NCI-H1930 (cell line): ENCODE measurements at places on chromosomes 3 and 15.
A peak's percentile ranks its signal among the peaks of the same experiment; 100 is the strongest.

GRCh38 chr15:69979262-69979661 lies 118.5 kb downstream of the TLE3 start:
- peak; percentile 10 for DNase-seq

- no peak for DNase-seq
Observed at GRCh38 chr3:114874522-114874971, 272.5 kb downstream of the ZBTB20 start.

- DNase-seq: no peak
Observed at GRCh38 chr3:103470498-103470897, 1035.7 kb downstream of the ZPLD1 start.

DNA sequence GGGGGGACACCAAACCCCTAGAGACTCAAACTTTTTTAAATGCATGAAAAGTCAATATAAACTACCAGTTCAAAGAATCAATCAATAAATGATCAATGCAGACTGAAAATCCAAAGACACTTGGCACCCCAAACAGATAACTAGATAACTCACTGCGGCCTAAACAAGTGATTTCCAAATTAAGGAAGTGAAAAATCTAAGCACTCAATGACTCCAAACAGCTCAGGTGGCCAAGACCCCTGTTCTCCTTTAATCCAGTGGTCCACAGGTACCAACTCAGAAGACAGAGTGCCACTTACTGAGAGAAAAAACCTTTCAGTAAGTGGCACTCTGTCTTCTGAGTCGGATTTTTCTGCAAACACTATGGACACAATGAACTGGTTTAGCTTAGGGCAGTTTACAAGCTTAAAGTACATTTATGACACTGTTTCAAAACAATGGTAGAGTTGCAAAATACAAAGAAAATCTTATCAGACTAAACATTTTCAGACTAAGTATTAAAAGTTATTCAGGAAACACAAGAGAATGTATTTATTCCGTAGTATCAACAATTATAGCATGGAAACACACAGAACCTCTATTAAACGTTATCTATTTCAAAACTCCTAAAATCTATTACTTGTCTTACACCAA lies 4.7 kb downstream of the DLG1 start:
- DNase-seq: no peak

GRCh38 chr3:70108072-70108471 lies 108.5 kb downstream of the SAMMSON start:
- no peak for DNase-seq

- DNase-seq: no peak
Observed at GRCh38 chr3:155494332-155494731, 200.8 kb upstream of the STRIT1 start.

- no peak for DNase-seq
Observed at GRCh38 chr15:70358011-70358819, 260.5 kb upstream of the TLE3 start.

GRCh38 chr3:149449799-149450198 lies 24.7 kb upstream of the TM4SF4 start:
- no peak for DNase-seq

- DNase-seq: no peak
Observed at GRCh38 chr3:5136211-5136918, 14.3 kb downstream of the ARL8B start.

- no peak for DNase-seq
Observed at GRCh38 chr3:18195836-18196235, 229.3 kb downstream of the SATB1 start.

- no peak for DNase-seq
Observed at GRCh38 chr15:71476823-71477222, 333.5 kb upstream of the NR2E3 start.

DNA sequence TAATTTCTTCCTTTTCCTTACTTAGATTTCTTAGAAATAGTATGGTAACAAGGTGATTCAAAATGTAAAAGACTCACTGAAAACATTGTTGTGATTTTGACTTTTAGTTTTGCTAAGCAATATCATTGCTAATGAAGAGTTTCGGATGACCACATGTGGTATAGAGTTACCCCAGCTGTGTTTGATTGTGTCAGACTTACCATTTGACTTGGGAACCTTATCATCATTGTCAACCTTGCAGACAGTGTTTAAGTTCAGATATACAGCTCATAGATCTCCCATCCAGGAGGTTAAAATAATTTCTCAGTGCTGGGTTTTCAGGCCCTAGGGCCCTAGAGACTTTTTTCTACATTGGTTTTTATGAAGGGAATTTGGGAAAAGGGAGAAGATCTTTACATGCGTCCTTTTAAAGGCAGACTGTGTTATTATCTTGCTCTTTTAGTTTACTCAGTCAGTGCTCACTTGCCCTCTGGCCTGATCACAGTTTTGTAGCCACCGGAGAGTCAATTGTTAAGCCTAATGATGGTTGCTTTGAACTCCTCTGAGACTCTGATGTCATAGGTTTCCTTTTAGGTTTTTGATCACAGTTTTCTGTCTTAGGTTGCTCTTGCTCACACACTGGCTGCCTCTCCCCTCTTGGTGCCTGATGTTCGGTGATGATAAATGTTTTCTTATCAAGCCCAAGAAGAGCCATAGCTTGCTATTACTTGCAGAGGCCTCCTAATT lies 133.5 kb upstream of the ZPLD1 start:
- DNase-seq: no peak

GRCh38 chr3:114393367-114394072 lies 99.7 kb downstream of the TIGIT start:
- no peak for DNase-seq

GRCh38 chr3:108489776-108490175 lies 20.6 kb downstream of the MYH15 start:
- no peak for DNase-seq

DNA sequence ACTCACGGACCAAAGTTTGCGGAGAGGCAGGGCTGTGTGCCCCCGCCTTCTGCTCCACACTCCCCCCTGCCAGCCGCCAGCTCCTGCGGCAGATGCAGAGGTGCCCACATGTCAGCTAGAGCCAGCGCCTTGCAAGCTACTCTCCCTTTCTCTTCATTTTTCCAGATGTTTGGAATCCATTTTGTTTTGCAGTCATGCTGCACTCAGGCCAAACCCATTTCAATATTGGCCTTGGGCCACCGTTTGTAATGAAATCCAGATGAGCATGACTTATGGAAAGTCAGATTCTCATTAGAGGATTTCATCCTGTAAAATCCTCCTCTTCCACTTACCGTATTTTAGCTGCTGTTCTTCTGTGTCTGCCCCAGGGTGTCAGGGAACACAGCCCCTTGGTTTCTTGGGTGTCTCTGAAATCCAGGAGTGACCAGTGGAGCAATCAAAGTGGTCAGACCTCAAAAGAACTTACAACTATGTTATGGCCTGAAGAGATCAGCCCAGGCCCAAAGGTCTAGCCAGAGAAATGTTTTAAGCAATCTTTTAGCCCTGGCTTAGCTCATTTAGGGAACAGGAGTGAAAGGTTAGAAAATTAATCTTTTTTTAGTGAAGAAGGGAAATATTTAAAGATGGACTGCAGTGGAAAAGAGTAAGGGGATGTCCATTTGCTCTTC lies 65.8 kb downstream of the AAGAB start:
- no peak for DNase-seq

DNA sequence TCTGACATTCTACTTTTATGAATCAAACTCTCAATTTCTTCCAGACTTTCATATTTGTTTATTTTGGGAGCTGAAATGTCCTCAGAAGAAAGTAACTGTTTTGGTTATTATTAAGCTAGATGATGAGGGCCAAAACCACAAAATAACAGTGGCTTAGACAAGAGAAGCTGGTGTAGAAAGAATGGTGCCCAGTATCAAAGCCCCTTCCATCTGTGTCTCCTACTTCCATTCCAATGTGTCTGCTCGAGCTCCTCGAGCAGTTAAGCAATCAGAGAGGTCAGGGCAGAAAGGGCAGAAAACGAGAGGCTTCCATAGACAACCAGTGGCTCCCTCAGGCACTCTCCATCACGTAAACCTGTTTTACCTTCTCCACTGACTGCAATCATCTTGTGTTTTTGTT lies 59.7 kb upstream of the MAGI1 start:
- DNase-seq: no peak

- DNase-seq: no peak
Observed at GRCh38 chr3:76199382-76199781, 414.0 kb upstream of the ZNF717 start.

GRCh38 chr3:87674397-87675161 lies 384.2 kb downstream of the CGGBP1 start:
- DNase-seq: no peak

- DNase-seq: no peak
Observed at GRCh38 chr3:162863579-162863978, 1367.0 kb downstream of the OTOL1 start.

DNA sequence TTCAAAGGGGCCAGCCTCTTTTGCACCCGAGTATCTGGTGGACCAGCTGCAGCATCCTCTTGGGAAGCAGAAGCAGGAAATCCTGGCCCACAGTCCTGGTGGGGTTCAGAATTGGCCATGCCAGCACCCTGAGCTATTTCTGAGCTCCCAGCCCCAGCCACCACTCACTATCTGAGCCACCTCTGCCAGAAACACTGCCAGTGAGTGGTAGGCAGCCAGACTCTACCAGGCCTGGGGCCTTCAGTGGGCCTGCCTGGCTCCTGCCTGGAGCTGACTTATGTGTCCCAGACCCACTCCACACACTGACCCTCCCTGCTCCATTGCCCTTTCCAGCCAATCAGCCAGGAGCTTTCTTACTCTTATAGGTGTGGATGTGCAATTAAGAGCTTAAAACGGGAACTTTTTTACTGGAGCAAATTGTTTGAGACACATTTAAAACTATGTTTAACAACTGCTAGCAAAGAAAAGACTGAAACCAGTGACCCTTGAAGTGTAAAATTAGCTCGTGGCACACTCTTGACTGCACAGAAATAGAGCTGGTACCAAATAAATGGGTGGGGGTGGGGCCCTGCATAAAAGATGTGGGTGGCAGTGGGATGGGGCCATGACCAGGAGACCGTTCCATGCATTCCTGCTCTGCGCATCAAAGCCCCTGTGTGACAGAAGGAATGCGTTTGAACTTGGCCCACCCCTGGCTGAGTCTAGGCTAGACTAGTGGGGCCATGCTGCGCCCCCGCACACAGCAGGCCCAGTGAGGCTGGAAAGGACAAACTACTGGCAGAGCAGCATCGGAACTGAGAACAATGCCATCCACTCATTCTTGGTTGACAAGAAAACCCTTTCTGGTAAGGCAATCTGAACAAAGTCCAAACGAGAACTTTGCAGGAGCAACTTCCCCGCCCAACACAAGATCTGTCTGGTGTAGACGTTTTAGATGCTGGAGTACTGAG lies 48.0 kb downstream of the CTNNB1 start:
- no peak for DNase-seq

- no peak for DNase-seq
Observed at GRCh38 chr15:99657996-99658395, 75.2 kb downstream of the LYSMD4 start.

GRCh38 chr15:40451527-40452158 lies 10.9 kb downstream of the BAHD1 start:
- DNase-seq: no peak

GRCh38 chr3:52707585-52707984 lies 1.7 kb downstream of the SPCS1 start:
- DNase-seq: no peak

GRCh38 chr15:38068626-38069391 lies 134.4 kb downstream of the TMCO5A start:
- no peak for DNase-seq

DNA sequence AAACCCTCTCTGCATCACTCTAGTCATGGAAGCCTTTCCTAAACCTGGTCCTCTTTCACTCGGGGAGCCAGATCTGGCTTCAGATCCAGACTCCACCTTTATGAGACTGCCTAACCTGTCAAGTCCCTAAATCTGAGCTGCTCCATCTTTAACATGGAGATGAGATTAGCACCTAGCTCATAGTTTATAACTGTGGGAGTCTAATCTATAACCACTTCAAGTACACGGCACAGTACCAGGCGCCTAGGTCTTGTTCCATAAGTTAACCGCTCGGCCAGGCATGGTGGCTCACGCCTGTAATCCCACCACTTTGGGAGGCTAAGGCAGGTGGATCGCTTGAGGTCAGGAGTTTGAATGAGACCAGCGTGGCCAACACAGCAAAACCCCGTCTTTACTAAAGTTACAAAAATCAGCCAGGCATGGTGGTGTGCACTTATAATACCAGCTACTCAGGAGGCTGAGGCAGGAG lies 30.3 kb downstream of the TPM1 start:
- no peak for DNase-seq

- DNase-seq: no peak
Observed at GRCh38 chr15:58451826-58452225, 20.0 kb downstream of the LIPC start.

GRCh38 chr3:136858381-136858780 lies 3.6 kb upstream of the NCK1 start:
- DNase-seq: no peak

GRCh38 chr3:14253022-14253706 lies 74.5 kb downstream of the LSM3 start:
- DNase-seq: no peak

DNA sequence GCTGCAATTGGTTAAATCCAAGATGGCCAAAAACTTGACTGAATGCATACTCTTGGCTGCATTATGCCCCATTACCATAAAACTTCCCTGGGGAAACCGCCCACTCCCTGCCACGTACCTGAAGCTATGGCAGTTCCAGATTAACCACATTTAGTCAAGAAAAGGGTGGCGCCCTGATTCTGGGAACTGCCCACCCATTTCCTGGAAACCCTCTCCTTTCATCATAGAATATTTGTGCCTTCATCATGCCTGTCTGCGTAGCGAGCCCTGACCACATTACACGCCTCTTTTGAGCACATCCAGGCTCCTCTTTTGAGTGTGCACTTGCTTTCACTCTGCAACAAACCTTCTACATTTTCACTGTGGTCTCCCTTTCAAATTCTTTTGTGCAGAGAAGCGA lies 5.2 kb downstream of the LINS1 start:
- no peak for DNase-seq

GRCh38 chr3:128489927-128490649 lies 2.9 kb downstream of the GATA2 start:
- DNase-seq: peak; percentile 23

GRCh38 chr15:35746121-35746520 lies 200.2 kb upstream of the DPH6 start:
- no peak for DNase-seq

DNA sequence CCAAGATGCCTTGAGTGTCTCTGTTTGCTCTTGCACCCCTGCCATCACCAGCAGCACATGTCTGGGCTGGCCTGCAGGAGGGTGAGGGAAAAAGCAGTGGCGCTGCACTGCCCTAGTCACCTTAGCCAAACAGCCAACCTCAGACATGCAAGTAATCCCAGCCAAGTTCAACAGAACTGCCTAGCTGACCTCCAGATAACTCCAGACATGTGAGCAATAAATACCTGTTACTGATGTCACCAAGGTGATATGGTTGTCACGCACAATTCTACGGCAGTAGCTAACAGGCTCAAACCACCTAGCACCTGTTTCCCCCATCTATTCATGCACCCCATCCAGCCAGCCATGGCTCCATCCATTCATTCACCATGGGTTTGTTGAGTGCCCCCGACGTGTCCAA lies 99.9 kb downstream of the SRGAP3 start:
- DNase-seq: no peak

DNA sequence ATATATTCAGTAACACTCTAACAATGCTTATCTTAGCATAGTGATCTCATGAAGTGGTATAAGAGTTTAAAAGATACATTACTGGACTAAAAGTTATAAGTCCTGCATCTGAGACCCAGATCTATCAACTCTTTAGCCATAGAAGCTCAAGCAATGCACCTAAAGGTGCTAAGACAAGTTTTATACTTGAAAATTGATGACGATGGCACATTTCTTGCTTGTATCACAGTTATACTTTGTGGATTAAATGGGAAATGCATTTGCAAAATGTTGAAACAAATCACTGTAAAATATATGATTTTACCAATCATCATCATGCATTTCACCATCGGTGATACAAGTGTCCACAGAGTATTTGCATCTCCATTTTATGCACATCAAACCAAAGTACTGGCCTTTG lies 525.3 kb upstream of the ZNF385D start:
- DNase-seq: no peak
